ENCODE measurements at places on chromosomes 12 and 14.

GRCh38 chr14:76282581-76282980, 93.4 kb upstream of the ESRRB start:
- no peak for DNase-seq

DNA sequence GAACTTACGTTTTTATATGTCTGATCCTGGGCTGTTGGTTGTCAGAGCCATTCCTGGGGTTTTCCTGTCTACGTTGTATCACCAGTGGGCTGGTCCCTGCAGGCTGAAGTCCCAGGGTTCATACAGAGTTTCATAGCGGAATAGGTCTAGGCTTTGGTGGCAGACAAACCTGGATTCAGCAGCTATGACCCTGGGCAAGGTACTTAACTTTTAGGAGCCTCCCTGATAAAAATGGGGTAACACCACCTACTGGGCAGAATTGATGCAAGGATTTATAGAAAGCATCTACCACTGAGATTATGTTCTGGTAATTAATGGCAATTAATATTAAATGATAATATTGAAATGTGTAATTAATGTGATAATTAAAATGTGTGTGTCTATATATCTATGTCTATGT, 141.2 kb downstream of the SYNE2 start:
- no peak for DNase-seq

GRCh38 chr14:21055432-21056117, 2.0 kb upstream of the RNASE8 start:
- no peak for DNase-seq

- DNase-seq: no peak
These were observed 29.7 kb upstream of the SAV1 start for GRCh38 chr14:50697659-50698290.

- no peak for DNase-seq
These were observed 202.5 kb upstream of the DDHD1 start for GRCh38 chr14:53355581-53356112.

DNA sequence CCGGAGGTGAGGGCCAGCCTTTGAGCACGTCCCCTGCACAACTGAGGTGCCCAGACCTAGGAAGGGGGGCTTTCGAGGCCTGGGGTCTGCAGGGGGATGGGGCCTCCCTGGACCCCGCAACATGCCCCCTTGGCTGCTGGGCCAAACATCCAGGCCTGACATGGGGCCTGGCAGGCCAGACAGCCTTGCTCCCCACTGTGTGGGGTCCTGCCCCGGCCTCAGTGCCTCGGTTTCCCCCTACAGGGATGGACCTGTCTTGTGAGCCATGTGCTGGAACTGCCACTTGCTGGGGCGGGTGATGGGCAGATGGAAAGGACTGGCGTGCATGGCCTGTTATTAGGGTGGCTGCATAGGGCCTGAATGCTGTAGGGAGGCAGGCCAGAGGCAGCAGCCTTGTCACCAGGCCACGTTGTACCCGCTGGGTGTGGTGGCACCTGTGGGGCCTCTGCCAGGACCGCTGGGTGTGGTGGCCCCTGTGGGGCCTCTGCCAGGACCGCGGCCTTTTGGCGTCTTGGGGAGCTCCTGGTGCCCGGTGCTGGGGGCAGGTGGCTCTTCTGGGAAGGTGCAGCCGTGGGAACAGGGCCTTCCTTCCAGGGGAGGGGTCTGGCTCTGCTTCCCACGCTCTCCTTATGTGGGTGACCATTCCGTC, 20.4 kb downstream of the ASPG start:
- no peak for DNase-seq

DNA sequence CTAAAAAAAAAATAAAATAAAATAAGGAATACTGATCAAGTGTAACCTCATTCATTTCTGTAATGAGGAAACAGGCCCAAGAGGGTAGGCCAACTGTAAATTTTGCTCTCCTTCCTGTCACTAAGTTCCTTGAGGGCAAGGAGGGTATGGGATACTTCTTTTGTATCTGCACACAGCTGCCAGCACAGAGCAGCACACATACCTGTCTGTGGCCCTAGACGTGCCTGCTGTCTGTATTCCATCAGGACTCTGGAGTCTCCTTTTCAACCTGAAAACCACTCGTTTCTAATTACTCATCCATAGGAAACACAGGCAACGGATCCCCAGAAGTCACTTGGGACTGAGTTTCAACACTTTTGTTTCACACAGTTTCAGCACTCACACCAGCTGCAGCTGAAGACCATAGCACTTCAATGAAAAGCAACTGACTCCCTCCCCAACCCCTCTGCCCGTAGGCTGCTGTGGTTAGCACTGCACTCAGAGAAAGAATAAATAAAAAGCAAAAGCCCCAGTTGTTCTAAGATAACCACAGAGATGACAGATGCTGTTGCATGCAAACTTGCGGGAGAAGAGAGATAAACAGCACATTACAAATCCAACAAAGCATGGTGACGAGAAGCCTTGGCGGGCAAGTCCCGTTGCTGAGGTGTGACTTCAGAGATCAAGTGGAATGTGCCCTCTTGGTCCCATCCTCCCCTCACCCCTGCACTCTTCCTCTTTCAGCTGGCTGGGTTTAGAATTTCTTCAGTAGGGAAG, 24.9 kb downstream of the CRACR2A start:
- no peak for DNase-seq

GRCh38 chr12:42560977-42561376, 28.6 kb downstream of the PRICKLE1 start:
- DNase-seq: no peak

DNA sequence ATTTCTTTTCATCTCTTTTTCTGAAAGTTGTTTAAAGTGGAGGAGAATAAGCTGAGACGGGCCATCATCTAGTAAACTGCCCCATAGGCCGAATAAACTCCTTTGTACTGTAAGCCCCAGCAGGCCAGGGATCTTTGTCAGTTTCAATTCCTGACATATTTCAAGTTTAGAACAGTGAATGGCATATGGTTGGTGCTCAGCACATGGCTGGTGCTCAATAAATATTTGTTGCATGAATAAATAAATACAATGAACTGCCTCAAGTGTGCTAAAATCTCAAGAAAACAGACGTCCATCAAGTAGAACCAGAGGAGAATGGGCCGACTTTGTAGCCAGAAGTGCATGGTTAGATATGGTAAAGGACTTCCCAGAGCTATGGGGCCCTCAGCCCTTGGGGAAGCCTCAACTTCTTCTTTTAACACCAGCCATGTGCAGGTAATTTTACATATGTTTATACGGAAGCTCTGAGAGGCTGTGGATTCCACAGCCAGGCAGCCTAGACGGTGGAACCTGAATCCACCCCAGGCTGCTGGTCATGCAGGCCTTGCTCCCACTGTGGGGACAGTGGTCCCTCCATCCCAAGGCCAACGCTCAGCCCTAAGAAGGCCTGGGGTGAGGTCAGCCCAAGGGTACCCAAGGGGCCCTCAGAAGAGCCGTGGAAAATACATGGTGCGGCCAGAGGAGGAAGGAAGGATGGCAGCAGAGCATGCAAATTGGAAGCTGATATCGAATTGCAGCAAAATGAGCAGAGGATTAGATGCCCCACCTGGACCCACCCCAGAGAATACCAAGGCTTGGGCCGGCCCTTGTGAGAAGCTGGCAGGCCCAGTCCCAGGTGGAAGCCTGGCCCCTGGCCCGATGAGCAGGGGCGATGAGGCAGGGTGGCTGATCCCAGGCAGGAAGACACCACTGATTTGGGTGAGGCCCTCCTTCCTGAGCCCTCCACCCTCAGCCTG, 8.7 kb upstream of the AQP2 start:
- no peak for DNase-seq

- no peak for DNase-seq
These were observed 442.9 kb upstream of the ATP2B1 start for GRCh38 chr12:90151491-90152015.

DNA sequence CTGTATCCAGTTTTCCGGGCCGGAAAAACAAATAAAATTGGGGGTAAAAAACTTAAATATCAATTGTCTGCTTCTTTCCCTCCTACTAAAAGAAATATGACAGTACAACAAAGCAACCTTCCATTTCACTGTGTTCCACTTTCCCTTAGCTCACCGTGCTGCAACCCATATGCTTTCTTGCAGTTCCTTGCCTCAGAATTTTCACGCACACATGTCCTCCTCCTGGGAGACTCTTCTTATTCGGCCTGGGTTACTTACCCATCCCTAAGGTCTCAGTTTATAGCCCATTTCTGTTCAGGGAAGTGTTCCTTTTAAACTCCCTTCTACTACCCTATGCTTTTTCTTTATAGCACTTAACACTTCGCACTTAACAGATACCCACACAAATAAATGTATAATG, 4.5 kb upstream of the MAGOHB start:
- no peak for DNase-seq

DNA sequence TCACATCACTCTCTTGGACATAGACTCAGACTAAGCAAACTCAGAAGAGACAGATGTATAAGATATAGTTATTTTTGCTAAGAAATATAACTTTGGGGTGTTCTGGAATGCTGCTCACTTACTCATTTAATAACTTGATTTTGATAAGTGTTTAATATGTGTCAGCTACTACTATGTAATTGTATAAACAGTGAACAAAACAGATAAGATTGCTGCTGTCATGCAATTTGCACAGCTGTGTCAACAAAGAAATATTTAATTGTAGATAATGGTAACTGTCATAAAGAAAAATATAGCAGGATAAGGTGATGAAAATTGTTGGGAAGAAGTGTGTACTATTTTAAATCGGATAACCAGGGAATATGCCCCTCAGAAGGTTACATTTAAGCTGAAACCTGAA, 84.1 kb upstream of the ZDHHC17 start:
- DNase-seq: no peak

DNA sequence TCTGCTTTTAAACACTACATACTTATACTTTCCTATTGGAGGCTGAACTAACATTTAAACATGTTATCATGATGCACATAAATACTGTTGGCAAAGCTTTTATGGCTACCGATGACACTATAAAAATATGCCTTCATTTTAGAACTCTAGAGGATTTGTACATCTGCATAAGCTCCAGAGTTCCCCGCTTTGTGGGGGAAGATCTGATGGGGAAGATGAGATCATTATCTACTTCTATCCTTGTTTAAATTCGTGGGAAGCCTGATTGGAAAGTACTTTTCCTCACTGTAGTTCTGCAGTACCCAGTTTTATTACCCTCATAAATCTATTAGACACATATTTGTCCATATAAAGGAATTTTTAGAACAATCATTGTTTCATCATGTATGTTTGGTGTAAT, 299.6 kb upstream of the ATP2B1 start:
- DNase-seq: no peak

- no peak for DNase-seq
These were observed 8.7 kb upstream of the PLEKHA5 start for GRCh38 chr12:19120795-19121194.

GRCh38 chr12:20863056-20863455, 52.6 kb downstream of the SLCO1B3 start:
- DNase-seq: no peak

DNA sequence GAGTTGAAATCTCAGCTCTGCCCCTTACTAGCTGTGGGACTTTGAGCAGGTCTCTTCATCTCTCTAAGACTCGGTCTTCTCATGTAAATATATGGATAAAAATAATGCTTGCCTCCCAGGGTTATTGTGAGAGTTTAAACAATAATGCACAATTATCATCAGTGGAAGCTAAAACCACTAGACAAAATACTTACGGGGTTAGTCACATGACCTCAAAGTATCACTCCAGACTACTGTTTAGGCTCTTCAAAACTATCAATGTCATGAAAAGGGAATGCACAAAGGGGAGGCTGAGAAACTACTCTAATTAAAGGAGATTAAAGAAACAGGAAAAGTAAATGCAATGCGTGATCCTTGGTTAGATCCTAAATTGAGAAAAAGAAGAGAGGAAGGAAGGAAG, 24.5 kb upstream of the TSPAN11 start:
- DNase-seq: no peak

DNA sequence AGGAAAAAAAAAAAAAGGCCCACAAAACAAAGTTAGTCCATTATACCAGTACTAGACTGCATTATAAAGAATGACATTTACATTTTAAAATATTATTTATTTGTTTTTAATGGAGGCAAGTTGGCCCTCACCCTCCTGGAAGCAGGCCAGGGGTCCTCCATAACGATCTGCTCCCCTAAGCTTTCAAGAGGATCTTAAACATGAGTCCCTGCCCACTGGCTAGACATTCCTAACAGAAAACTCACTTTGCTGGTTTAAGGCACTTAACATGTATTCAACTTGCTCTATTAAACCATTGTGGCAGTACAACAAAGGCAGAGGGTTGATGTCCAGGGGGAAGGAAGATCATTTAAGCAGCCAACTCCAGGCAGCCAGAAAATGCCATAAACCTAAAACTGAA, 111.4 kb downstream of the STXBP6 start:
- DNase-seq: no peak

DNA sequence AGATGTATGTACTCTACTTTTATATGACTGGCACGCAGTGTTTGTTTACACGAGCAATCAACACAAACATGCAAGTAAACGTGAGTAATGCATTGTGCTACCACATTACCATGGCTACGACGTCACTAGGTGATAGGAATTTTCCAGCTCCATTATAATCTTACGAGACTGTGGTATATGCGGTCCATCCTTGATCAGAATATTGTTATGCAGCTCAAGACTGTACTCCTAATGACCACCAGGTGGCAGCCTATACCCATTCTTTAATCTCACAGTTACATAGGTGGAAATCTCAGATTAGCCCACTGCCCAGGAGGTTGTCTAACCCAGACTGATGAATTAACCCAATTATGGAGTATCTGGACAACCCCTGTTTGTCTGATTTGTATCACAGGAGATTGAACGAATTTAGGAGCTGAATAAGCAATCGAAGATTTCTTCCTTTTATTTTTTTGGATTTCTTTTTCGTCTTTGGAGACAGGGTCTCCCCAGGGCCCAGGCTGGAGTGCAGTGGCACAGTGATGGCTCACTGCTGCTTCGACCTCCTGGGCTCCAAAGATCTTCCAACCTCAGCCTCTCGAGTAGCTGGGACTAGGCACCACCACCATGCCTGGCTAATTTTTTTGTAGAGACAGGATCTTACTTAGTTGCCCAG, 8.7 kb upstream of the TESPA1 start:
- DNase-seq: no peak

DNA sequence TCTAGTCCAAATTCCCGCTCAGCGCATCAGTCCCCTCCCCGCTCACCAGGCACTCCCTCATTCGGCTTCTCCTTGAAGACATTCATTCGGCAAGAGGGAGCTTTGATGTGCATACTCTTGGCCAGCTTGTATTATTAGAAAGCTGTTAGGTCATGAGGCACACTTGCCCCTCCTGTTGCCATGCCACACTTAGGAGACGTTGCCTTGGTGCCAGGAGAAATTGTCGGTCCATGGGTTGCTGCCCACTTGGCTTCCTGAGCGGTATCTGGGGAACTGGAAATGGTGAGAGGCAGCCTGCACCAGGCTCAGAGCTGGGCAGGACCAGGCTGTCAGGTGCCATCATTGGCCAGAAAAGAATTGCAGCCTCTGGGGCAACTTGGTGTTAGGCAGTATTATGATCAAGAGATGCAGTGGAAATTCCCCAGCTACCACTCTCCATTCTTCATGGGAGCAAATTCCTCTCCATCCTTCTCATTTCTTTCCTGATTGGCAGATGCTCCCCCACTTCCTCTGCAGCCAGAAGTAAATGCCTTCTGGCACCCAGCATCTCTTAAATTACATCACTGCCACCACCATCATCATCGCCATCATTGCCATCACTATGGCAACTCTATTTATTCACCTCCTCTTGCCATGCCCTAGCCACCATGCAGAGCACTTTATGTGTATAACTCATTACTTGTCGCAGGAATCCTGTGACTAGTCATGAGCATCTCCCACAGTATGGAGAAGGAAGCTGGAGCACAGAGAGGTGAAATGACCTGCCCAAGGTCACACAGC, 12.4 kb downstream of the CABP1 start:
- DNase-seq: no peak

GRCh38 chr14:96660667-96661066, 136.5 kb upstream of the VRK1 start:
- no peak for DNase-seq
